Stromal cell of bone marrow (primary cell): ENCODE measurements at places on chromosomes 5 and 9.
A peak's percentile ranks its signal among the peaks of the same experiment; 100 is the strongest.

GRCh38 chr9:126853667-126854066 is 6.8 kb upstream of the ZBTB34 start:
- DNase-seq = no peak

- no peak for DNase-seq
Observed at GRCh38 chr5:17411436-17412402, 86.3 kb upstream of the TAF11L2 start.

GRCh38 chr9:9992936-9993335 is 619.9 kb downstream of the PTPRD start:
- no peak for DNase-seq

GRCh38 chr5:62256161-62257019 is 49.6 kb upstream of the KIF2A start:
- DNase-seq = no peak

- DNase-seq = no peak
Observed at GRCh38 chr5:67639976-67640375, 443.4 kb upstream of the CD180 start.

DNA sequence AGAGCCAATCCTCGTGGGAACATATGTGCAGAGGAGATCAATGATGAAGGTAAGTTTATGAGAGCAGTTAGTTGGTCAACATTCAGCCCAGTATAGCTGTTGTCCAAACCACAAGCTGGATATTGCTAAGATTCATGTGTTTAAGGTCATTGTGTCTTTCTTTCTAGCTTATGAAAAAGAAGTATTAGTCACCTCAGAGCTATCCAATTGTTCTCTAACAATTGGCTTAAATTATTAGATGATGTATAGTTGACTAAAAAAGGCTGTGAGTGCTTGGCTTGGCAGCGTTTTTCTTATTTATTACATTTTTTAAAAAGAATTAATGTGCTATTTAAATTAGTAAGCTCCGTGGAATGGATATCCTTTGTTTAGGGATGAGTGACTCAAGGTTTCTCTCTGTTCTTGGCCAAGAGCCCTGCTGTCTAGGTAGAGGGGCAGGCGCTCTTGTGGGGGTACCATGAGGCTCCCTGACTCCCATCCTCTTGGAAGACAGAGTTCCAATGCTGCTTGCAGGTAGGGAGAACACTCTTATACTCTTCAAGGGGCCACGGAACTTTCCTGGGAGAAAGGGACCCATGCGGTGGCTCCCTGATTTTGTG is 487.4 kb downstream of the IRX1 start:
- DNase-seq = no peak

- DNase-seq = no peak
Observed at GRCh38 chr9:109382182-109382581, 61.3 kb upstream of the EPB41L4B start.

- DNase-seq = no peak
Observed at GRCh38 chr5:33489481-33490067, 48.8 kb downstream of the TARS1 start.

DNA sequence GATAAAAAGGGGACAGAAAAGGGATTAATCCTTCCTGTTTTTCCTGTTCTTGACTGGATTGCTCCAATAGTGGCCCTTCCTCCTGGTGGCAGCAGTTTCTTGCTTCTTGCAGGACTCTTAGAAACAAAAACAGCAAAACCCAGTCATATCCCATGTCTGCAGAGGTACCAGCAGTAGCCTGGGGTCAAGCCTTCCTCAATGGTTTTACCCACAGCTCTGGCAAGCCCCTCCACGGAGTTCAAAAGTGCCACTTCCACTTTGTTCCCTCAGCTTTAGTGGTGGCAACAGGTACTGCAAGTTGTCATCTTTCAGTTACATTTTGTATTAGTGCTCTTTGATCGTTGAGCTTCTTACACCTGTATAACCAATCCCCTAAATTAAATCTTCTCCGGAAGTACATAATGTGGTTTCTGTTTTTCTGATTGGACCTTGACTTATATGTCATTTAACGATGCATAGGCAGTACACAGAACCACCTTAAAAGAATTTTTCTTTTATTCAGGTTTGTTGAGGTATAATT is 8.7 kb upstream of the RANBP6 start:
- DNase-seq = no peak

DNA sequence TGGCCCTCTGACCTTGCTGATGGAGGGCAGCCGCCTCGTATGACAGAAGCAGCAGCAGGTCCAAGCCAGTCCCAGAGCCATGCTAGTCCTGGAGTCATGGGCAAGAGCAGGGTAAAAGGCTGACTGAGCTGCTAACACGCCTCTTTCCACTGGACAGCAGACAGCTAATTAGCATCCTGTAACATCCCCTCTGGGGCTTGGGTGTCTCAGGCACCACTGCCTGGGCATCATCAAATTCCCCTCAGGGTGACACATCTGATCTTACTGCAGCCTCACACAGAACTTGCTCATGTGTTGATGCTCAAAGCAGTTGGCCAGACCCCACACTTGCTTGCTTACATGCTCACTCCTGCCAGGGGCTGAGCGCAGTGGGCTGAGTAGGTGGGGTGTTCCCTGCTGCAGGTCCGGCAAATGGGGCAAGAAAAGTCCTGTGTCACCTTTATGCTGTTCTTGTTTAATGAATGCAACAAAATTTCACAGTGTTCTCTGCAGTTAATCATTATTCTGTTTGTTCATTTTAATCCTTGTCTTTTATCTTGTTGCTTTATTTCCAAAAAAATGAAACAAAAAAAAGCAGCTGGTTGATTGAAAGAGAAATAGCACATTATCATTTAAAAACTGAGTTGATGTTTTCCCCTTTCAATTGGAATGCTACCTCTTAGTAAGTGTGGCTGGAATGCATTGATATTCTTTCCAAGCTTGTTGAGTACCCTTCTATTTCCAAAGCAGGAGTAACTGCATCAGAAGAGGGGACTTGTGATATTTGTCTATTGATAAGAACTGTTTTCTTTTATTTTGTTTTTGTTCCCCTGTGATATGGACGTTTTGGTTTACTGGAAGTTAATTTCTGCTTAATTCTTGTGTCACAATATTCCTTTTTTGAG is 254.1 kb downstream of the CDH18 start:
- DNase-seq = no peak

GRCh38 chr9:114157516-114158176 is 2.3 kb downstream of the COL27A1 start:
- DNase-seq = no peak

- no peak for DNase-seq
Observed at GRCh38 chr5:14513266-14513665, 68.3 kb upstream of the OTULINL start.

- DNase-seq = peak; percentile 93
Observed at GRCh38 chr9:35923927-35924763, 14.9 kb downstream of the SPAAR start.

DNA sequence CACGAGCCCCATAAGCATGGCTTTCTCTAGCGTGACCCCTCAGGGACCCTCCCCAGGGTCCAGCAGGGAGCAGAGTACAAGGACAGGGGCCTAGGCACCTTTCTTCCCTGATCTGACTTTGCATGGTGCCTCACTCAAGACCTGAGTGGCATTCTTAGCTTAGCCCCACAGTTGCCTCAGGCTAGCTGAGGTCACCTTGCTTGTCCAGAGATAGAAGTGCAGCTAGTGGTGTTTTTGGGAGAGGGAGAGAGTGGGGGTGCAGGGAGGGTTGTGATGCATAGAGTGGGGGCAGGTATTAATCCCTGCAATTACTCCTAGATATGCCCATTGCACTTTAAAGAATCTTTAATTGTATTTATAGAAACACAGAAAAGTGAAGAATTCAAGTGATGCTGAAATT is 8.4 kb upstream of the TRIO start:
- no peak for DNase-seq

- DNase-seq = no peak
Observed at GRCh38 chr5:163727028-163727427, 221.6 kb downstream of the MAT2B start.

DNA sequence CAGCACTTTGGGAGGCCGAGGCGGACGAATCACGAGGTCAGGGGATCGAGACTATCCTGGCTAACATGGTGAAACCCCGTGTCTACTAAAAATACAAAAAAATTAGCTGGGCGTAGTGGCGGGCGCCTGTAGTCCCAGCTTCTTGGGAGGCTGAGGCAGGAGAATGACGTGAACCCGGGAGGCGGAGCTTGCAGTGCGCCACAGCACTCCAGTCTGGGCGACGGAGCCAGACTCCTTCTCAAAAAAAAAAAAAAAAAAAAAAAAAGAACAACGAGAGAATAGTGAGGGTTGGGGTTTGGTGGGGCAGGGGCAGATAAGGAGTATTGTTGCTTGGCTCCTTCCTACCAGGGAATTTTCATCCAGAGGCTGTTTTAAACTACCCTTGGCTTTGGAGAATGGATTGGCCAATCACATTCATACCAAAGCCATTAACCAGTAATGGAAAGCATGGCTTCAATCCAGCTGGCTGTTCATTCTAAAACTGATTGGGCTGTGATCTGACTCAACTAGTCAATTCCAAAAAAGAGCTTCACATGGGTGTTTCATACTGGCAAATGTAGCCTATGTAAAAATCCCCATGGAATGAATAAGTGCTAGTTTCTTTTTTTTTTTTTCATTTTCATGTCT is 64.4 kb downstream of the PLCXD3 start:
- peak; percentile 53 for DNase-seq

DNA sequence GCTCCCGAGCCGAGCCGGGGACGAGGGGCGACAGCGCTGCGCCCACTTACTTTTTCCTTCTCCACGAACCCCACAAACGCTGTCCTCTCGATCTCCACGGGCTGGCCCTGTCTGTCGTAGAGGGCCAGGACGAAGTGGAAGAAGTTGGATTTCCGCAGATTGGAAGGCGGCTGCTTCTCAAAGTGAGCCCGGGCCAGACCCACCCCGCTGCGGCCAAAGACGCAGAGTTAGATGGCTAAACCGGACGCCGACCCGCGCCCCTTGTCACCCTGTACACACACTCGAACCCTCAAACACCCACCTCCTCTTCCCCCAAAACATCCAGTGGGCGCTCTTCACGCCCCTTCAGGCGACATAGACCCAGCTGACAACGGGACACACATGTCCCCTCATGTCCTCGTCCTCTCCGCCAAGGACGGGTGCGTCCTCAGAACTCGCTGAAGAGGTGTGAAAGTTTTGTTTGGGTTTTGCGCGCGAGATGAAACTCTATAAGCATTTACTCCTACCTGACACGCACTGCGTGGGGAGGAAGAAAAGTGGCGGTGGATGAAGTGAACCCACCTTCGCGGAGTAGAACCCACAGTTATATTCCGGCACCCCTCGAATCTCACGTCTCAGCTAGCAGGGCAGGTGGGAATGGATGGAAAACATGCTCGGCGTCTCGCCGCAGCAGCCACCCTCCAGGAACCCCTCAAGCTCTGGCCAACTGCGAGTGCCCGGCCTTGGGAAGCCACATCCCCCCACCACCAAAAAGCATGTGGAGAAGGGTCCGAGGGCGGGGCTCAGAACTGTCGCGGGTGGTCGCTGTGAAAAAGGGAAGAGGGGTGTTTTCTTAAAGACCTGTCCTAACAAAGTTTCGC is 2.6 kb downstream of the EBF1 start:
- no peak for DNase-seq

GRCh38 chr5:124658867-124659557 is 87.4 kb downstream of the ZNF608 start:
- no peak for DNase-seq

DNA sequence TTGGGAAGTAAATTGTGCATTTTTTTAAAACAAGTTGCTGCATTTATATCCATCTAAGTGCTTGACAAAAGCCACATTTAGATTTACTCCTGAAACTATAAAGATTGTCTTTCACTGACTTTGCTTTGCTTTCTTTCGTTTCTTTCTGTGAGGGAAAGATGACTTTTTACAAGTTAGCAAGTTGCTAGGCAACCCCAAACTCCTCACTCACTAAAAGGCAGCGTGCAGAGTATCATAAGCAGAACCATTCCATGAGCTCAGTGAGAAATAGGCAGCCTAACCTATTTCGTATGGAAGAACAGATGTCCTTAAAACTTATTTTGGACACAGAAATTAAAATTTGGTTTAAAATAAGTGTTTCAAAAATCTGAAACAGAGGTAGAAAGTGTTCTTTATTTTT is 29.0 kb downstream of the KLF9 start:
- DNase-seq = no peak

DNA sequence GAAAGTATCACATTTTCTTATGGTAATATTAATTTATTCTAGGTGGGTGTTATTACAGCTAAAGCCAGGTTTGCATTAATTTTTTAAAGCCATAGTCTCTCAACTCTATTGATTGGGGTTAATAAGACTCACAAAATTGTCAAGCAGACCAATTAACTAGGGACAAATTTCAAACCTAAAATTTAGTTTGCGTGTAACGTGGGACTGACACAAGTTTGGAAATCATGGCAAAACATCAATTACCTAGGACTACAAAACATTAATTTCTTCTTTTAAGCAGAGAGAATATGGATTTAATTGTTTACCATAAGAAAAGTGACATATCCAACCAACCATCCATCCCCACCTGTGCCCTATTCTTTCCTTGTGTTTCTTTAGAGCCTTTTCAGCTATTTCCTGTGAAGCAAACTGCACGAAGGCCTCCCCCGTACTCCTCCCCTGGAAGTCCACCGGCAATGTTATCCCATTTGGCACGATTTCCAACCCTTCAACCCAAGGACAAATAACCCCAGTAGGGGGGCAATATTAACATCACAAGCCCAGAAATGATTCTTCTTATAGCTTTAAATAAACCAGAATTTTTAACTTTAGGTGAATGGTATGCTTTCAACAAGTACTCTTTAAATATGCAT is 4.4 kb downstream of the HNRNPH1 start:
- DNase-seq = no peak

DNA sequence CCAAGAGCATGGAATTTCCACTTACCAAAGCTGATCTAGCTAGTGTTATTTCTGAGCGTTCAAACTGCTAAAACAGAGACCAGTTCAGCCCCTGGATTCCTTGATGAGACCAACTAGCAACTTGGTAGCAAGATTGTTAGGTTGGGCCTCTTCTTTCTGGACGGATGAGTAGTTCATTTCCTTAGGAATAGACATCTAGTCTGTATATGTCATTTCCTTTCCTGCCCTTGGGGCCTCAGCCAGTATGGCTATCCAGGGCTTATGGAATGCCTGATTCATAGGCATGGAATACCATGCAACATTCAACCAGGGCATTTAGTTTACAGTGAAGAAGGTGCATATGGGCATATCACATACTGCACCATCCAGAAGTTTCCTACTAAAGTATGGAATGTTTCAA is 14.5 kb upstream of the LPAR1 start:
- DNase-seq = no peak

DNA sequence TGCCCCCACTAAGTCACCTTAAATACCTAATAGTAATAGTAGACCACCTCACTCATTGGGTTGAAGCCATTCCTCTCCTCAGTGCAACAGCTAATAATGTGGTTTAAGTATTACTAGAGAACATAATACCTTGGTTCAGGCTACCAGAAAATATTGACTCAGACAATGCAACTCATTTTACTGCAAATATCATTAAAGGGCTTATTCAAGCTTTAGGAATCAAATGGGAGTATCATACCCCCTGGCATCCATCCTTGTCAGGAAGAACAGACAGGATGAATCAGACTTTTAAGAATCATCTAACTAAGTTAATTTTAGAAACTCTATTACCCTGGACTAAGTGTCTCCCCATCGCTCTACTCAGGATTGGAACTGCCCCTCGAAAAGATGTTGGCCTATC is 6.8 kb upstream of the RNF180 start:
- DNase-seq = no peak
